ENCODE measurements at places on chromosomes 3 and 15. TPM values are rescaled to one million over a fixed set of nuclear protein-coding genes. Genes with fewer than 3 reads are reported as not detected.

The LCTL gene
- not detected for total RNA-seq

The PLSCR5 gene
- not detected for total RNA-seq

The TTLL13 gene
- total RNA-seq: 0.48 TPM

The TMEM158 gene
- total RNA-seq: 24.2 TPM

The CPLX3 gene
- total RNA-seq: not detected

The UTS2B gene
- not detected for total RNA-seq

Data from A549 treated with CpdA at 1 μM for 4 hours (cell line).